Activated T-cell treated with anti-CD3 and anti-CD28 coated beads, Interleukin-2, amount 50 U/mL, for 4 hours (primary cell): ENCODE measurements at places on chromosomes 7 and 10. TPM values are rescaled to one million over a fixed set of nuclear protein-coding genes. Genes with fewer than 3 reads are reported as not detected.

GRCh38 chr7:83984076-83984475 is 210.5 kb downstream of the SEMA3A start:
- DNase-seq = no peak

DNA sequence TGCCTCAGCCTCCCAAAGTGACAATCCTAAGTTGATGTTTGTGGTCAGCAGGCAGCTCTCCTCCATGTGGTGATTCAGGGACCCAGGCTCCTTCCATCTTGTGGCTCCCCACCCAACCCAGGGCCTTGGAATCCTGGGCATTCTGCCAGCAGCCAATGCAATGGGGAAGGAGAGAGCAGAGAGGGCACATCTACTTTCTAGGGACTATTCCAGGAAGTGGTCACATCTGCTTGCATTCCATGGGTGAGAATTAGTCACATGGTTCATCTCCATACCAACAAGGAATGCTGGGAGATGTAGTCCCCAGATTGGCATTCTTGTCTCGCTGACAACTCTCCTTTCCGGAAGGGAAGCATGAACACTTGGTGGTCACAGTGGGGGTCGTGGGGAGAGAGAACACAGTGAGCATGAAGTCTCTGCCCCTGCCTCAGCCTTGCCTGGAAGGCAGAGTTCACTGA is 9.9 kb upstream of the SRRM3 start:
- DNase-seq = no peak

The CDH23 gene
- 1.2 TPM for total RNA-seq

- DNase-seq = no peak
Observed at GRCh38 chr7:139829025-139829774, at the start of gene TBXAS1. Gene TBXAS1, plus strand, starts transcription at chr7:139829264. Its CDS starts 127 bp downstream, at chr7:139829391.

DNA sequence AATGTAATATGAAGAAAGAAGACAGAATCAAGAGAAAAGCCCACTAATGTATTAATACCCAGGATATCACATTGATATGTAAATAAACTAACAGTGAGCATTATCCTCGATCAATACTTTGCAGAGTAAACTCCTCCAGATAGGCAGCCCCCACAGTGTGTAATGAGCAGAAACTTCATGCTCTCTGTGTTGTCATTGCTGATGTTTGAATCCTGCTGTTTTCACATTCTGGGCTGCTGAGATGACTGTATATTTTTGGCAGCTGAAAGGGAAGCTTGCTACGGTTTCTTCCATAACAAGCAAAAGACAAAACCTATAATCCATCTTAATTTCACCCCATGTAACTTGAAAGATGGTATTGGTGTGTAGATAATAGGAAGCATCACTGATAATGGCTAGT is 15.3 kb upstream of the THSD7A start:
- DNase-seq = no peak

DNA sequence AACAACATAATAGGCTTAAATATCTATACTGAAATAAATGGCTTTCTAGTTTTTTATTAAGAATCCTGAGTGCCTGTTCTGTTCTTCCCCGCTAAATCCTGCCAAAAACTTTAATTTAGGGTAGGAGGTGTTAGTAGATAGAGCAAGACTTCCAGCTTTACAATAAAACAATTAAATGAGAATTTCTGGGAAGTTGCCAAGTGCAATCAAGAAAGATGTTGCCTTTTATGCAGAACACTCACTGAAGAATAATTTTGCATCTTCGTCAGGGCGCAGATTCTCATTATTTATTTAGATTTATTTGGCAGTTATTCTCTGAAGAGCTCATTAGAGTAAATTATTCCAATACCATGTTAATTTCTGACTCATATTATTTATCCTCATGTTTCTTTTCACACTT is 103.2 kb upstream of the GPR141 start:
- no peak for DNase-seq

DNA sequence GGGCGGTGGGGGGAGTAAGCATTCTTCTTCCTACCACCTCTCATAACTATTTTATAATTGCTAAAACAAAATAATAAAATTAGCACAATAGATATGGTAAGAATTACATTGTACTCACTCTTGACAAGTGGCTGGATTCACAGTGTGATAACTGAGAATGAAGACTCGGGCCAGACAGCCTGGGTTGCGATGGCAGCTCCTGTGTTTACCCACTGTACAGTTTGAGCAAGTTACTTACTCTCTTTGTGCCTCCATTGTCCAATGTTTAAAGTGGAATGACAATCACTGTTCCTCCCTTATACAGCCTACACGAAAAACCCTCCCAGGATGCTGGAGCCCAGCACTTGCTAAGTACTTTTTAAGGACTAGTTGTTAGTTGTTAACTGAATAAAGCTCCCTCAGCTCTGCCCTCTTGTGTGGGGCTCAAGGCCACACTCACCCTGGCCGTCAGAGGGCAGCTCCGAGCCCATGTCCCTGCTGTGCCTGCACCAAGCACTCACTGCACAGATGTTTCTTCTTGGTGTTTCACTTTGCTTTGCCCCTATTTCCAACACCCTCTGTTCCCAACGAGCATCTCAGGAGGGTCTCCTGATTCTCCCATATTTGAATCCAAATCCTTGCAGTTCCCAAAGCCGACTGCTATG is 56.4 kb upstream of the NPS start:
- no peak for DNase-seq

DNA sequence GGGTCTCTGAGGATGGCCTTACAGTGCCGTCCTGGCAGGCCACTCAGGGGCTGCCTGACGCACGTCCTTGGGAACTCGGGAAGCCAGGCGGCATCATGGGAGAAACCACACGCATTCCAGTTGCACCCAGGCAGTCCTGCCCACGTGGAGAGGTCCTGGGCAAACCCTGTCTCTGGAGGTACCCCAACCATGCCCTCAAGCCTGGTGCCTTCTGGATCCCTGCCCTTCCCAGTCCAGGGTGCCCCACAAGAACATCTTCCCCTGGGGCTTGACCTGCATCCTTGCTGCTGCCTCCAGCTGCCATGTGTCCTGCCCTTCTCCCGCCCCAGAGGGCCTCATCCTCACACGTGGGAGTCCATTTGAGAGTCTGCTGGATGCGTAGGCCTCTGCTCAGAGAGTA is 200.3 kb upstream of the PPP2R2D start:
- DNase-seq = no peak

The POT1 gene
- 20.2 TPM for total RNA-seq

The SLC26A4 gene
- total RNA-seq = 2.0 TPM

The CPA4 gene
- not detected for total RNA-seq

DNA sequence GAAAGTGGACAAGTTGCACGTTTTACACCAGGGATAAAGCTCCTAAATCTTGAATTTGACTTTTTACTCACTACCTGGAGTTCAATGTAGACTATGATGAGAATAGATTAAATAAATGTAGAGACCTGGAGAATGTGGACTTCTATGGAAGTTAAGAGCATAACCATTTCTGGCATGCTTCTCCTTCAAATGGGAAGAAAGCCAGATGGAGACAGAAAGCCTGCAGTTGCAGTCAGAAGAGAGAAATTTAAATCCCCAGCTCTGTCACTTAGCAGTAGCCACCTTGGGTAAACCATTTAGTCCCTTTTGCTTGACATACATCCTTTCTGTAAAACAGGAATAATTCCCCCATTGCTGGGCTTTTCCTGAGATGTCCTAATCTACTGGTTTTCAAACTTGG is 355.3 kb upstream of the AUTS2 start:
- DNase-seq = no peak

GRCh38 chr10:113965683-113966082 is 78.0 kb upstream of the ADRB1 start:
- DNase-seq = no peak

GRCh38 chr10:58173391-58173790 is 94.3 kb downstream of the IPMK start:
- DNase-seq = no peak

- DNase-seq = no peak
Observed at GRCh38 chr7:134827436-134827835, 48.0 kb downstream of the CALD1 start.

The PIP gene
- not detected for total RNA-seq

DNA sequence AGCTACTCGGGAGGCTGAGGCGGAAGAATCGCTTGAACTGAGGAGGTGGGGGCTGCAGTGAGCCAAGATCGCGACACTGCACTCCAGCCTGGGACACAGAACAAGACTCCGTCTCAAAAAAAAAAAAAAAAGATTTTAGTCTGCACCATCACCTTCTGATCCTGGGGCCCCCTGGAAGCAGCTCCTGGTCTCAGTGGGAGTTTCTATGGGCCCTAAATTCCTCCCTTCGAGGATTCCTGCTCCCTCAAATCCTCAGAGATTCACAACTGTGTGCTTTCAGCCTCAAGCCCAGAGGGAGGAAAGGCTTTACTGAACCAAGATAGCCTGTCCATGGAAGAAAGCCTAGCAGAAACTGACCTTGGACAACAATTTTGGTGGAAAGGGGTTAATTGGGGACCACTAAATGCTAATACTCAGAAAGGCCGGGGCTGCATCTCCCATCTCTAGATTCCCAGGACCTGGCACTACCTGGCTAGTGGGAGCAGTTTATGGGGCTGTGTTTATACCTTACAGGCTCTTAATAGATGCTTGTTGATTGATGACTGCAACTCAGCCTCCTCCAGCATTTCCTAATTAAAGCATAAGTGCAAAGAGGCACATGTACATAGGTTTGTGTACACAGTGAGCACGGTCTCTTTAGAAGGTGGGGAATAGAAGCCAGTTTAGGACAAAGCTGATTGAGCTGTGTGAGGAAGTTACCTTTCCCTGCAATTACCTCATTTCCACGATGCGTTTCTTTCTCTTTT is 9.2 kb upstream of the FGFR2 start:
- no peak for DNase-seq

- peak; percentile 45 for DNase-seq
Observed at GRCh38 chr7:2680792-2681490, 7.1 kb upstream of the AMZ1 start.

- no peak for DNase-seq
Observed at GRCh38 chr7:153084278-153084677, 324.7 kb downstream of the ACTR3B start.

- no peak for DNase-seq
Observed at GRCh38 chr10:86970162-86970981, 2.1 kb downstream of the ADIRF start.

GRCh38 chr7:74178632-74179031 is 4.5 kb downstream of the EIF4H start:
- DNase-seq = no peak

- no peak for DNase-seq
Observed at GRCh38 chr7:14115701-14116100, 126.2 kb upstream of the ETV1 start.

- DNase-seq = no peak
Observed at GRCh38 chr7:85290269-85290668, 103.4 kb upstream of the SEMA3D start.

DNA sequence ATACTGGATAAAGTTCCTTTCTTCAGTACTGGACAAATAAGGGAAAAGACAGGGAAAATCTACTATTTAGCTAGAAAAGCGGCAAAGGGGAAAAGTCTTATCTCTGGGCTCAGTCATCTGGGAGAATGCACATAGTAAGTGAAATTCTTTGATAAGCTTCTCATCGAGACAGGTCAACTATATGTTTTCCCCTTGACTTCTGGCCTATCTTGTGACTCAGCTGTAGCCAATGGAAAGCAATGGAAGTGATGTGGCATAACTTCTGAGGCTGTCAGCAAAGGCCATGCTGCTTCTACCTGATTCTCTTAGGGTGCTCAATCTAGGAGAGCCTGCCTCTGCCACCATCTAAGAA is 91.9 kb downstream of the PCGF5 start:
- no peak for DNase-seq

- no peak for DNase-seq
Observed at GRCh38 chr7:21071561-21072501, 285.1 kb upstream of the SP8 start.

DNA sequence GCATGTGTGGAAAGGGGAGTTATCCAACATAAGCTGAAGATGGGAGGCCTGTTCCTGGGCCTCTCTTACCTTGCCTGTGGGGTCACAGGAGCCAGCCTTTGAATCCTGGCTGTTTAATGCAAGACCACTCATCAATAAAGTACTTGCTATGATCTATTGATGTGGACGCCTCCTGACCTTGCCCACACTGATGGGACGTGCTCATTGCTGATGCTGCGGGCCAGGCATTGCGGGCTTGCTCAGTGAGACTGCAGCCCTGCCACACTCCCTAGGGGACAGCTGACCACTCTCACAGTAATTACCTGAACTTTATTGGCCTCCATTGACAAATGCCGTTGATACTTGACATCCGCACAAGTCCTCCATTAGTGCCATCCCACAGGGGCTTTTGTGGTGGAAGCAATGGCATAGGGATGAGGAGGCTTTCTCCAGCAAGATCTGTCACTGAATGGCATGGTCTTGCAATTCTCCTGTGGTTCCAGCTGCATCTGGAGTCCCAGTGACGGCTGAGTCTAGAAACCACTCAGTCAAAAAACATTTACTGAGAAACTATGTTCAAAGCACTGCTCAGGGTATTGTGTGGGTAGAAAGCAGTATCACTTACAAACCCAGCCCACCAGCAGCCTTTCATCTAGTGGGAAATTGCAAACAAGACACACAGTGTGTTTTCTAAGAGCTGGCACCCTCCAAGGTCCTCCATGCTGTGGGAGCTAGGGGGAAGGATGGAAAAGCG is 135.1 kb upstream of the YAE1 start:
- no peak for DNase-seq

DNA sequence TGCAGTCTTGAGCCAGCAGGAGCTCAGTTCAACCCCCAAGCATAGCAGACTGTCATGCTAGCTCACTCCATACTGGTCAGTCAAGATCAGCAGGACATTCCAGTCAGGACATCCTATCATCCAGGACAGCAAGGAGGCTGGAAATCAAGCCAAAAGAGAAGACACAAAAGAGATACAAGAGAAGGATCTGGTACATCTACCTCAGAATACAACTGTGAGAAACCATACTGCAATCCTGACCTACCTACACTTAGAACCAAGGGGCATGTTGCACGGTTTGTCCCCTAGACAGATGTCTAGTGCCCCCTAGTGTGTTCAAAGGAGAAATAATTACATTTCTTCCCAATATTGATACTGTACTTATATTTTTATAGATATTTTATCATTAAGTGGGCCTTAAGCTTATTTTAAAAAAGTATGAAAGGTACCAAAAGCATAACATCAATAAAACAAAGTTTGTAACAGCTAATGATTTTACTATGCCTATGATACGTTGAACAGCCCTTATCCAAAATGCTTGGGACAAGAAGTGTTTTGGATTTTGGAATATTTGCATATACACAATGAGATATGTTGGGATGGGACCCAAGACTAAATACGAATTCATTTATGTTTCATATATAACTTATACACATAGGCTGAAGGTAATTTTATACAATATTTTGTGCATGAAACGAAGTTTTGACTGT is 26.7 kb downstream of the ERCC6 start:
- no peak for DNase-seq
